Stimulated activated CD4-positive, alpha-beta T cell treated with anti-CD3 and anti-CD28 coated beads, Interleukin-2, amount 100 ng/mL, for 24 hours (primary cell): ENCODE measurements at places on chromosomes 7 and 10.

DNA sequence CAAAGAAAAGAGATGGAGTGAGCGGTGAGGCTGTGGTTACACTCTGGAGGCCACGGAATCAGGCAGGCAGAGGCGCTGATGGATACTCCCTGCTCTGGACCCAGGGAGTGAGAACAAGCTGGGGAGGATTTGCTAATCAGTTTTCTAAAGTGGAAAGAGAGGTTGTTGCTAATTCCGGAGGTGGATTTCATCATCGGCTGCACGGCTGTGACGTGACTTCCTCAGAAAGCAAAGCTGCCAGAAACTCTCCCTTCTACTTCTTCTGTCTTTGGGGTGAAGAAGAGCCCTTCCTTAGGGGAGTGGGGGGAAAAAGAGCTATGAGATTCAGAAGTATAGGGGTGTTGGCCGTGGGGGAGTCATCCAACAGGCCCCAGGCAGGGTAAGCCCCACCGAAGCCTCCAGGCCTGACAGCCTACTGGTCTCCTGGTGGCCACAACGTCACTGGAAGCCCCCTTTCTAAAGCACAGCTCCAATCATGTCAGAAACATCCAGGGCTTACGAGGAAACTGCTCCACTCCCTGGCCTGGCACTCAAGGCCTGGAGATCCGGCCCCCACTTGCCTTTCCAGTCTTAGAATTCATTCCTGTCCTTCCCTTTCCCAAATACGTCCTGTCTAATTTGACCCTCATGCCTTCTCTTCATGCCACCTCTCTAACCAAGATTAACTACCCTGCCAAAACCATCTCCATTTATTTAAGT, 114.5 kb downstream of the HIP1 start:
- no peak for DNase-seq

- DNase-seq = no peak
Measured at GRCh38 chr10:22823109-22823508, 104.7 kb upstream of the ARMC3 start.

GRCh38 chr10:129501652-129502436, 34.8 kb downstream of the MGMT start:
- DNase-seq = no peak

DNA sequence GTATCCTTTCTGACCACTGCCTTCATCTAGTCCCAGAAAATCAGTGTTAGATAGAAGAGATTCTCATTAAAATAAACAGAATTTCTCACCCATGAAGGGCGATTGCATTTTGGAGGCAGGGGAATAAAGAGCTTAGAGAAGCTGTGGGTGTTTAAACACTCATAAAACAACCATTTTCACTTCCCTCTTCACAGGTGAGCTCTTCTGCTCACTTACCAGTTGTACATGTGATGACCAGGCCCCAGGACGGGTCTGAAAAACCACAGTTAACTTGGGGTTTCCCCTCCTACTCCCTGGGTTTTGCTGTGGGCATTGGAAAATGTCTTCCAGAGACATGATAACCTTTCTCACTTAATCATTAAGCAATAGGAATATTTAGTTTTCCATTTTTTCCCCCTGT, 411.6 kb upstream of the DPP6 start:
- no peak for DNase-seq

- DNase-seq = no peak
Measured at GRCh38 chr7:52501696-52502095, 533.7 kb upstream of the POM121L12 start.

DNA sequence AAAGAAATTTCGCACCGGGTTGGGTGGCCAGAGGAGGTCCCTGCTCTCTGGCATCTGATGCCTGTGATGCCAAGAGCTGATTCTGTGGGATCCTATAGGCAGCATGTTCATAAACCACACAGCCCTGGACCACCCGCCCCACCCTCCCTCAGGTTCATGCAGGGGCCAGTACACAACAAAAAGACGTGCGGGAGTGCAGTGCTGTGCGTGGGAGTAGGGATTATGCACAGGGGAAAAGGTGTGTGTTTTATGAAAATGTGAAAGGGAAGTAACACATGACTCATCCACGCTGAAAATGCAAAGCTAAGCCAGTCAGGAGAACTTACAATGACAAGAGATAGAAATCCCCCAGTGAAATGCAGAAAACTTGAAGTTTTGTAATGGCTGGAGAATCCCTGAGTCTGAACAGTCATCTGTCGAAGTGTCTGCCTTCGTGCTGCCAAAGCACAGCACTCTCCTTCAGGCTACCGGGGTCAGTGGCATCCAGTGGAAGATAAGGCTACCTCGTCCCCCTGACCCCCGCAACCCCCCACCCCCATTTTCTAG, 1.1 kb downstream of the KIAA1217 start:
- DNase-seq = peak; percentile 51

DNA sequence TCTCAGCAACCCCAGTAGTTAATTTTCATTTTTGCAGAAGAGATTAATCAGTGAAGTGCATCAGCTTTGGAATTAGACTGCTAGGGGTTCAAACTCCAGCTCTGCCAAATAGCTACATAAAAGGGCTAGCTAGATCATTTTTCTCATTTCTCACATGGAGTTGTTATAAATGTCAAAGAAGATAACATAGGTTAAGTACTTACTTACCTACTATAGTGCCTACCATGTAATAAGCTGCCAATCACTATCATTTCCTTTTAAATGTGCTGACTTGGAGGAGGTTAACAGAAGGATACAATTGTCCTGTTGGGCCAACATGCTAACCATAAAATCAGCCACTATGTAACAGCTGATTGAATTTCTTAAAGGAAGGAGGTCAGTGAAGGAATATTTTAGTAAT, 40.7 kb downstream of the KDM7A start:
- no peak for DNase-seq

DNA sequence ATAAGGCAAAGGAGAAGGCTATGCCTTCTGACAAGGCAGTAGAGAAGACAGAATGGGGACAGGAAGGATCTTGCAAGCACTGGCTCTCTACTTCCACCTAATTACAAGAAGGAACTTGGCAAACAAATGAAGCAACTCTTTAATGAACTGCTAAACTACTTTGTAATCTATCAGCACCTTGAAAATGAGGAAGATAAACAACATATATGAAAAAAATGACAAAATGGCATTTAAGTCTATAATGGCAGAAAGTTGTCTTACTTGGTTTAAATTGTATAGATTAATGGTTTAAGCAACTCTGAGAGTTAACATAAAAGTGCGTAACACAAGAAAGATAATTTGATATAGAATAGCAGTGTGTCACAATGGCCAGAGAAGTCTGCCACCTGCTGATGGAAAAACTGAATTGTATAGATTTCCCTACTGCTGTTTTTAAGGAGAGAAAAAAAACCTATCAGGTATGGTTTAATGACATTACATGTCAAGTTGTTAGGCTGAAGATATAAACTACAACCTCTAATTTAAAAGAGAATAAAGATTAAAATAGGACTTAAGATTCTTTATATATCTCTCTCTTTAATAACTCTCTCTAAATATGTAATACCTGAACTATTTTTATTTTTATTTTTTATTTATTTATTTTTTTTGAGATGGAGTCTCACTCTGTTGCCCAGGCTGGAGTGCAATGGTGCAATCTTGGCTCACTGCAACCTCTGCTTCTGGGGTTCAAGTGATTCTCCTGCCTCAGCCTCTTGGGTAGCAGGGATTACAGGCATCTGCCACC, 11.8 kb downstream of the NT5C3A start:
- no peak for DNase-seq

GRCh38 chr10:124536496-124537050, 75.0 kb downstream of the LHPP start:
- no peak for DNase-seq

DNA sequence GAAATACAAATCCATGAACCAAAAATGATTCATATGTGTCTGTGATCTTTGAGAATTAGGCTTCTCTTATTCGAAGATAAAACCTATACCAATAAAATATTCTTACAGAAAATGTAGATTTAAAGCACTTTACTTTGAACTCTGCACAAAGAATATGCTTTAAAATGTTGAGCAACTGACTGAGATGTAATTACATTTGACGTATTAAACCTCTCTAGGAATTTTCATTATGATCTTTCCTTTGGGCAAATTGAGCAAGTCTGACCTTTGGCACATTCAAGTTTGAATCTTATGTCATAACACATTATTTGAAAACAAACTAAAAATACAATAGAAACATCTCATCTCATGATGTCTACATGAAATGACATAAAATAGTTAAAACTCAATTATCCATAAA, 69.2 kb upstream of the AHR start:
- no peak for DNase-seq

- DNase-seq = no peak
Measured at GRCh38 chr10:114283091-114283490, 44.0 kb downstream of the VWA2 start.

DNA sequence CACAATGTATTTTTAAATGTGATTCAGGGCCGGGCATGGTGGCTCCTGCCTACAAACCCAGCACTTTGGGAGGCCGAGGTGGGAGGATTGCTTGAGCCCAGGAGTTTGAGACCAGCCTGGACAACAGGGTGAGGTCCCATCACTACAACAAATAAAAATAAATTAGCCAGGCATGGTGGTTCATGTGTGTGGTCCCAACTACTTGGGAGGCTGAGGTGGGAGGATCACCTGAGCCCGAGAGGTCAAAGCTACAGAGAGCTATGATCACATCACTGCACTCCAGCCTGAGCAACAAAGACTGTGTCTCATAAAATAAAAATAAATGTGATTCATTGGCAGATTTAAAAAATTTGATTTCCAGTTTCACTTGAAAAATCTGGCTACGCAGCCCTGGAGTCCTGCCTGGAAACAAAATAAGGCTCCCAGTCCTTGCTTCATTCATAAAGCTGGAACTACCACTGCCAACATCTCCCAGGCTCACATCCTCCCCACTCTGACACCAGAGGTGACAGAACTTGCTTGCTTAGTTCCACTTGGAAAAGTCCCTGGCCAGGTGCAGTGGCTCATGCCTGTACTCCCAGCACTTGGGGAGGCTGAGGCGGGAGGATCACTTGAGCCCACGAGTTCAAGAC, 27.9 kb upstream of the SLC35G1 start:
- no peak for DNase-seq

GRCh38 chr10:18460032-18460431, 191.4 kb downstream of the NSUN6 start:
- DNase-seq = no peak

DNA sequence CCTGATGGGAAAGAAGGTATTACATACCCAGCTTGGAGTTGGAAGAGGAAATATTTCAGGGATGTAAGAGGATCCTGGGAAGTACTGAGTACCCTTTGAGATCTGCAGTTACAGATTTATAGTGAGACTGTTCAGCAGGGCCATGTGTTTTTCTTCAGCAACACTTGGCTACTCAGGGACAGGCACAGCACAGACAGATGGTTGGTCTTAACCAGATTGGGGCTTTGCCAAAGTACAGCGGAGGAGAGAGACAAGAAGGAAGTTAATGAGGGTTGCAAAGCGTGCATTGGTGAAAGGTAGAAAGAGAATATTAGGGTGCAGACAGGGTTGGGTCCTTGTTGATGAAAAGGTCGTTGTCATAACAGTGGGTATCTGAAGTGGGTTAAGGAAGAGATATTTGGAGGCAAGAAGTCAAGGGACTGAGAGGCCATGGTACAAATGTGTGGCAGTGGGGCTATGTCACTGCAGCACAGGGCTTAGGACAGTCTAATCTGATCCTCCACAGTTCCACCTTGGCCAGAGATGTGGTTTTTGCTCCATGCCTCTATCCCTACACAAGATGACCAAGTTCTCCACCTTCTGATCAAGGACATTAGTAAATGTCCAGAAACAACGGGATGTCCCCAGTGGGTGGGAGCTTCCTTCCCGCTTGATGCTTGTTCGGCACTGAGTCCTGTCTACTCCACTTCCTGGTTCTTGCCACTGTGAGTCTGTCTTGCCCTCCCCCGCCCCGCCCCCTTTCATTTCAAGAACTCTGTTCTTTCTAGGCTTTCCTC, 18.9 kb upstream of the DNAJC1 start:
- DNase-seq = peak; percentile 51

- DNase-seq = no peak
Measured at GRCh38 chr10:43259213-43259991, 7.5 kb downstream of the RASGEF1A start.

DNA sequence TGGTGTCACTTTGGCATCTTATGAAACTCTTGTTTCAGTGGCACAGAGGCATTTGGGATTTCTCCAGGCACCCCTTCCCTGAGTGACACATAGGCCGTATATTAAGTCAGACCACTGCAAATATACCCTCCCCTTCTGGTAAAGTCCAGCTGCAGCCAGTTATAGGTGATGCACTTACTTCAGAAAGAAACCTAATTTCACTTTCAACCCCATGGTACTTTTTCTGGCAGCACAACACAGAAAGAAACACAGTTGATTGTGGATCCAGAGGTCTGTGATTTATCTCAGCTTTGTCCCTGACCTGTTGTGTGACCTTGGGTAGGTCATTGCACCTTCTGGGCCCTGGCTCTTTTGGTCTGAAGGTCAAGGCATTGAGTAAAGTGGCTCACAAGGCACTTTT, 173.2 kb downstream of the BUB3 start:
- DNase-seq = no peak

GRCh38 chr7:44814919-44815318, 18.4 kb downstream of the PPIA start:
- DNase-seq = no peak

GRCh38 chr7:25985196-25985595, 166.8 kb upstream of the NFE2L3 start:
- no peak for DNase-seq

DNA sequence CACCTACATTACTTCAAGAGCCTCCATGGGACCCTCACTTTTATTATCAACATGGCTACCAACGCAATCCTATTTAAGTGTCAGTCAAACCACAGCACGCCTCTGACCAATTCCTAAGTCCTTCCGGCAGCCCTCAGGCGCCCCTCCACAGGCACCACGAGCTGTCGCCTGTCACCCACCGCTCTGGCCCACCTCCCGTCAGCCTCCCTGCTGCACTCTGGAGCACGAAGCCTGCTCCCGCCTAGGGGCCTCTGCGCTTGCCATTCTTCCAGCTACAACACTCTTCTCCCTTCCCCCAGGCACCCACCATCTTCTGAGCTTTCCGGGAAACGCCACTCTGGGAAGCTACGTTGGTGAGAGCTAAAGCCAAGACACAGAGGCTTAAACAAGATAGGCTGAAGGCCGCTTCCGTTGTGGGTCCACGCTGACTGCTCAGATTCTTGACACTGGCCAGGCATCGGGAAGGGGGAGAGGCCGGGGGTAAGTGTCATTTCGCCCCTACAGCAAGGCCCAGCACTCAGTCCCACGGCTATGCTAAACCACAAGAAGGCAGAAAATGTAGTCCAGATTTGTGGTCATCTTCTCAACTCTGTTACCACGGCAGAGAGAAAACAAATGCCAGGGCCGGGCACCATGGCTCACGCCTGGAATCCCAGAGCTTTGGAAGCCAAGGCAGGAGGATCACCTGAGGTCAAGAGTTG, 56.7 kb downstream of the GNA12 start:
- no peak for DNase-seq

GRCh38 chr10:87598700-87599099, 61.0 kb upstream of the PAPSS2 start:
- no peak for DNase-seq

DNA sequence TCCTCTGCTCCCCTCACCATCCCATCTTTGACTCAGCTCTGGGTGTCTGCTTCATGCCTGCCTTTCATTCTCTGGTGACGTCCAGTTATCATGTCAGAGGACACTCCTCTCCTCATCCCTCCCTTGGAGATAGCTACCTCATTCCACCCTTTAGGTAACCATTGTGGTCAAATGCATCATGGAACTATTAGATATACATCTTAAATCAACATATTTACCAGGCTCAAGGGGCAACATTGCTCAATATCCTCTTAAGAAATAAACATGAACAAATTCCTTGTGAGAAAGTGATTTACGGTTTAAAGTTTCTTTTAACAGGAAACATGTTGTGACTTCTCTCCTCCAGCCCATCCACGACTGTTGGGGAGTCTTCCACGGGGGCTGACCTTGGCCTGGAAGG, 511.6 kb upstream of the IGFBP3 start:
- DNase-seq = no peak

GRCh38 chr7:74185016-74185415, 10.9 kb downstream of the EIF4H start:
- DNase-seq = no peak
